AG10803 (cell line): ENCODE measurements at places on chromosomes 2 and 18.

DNA sequence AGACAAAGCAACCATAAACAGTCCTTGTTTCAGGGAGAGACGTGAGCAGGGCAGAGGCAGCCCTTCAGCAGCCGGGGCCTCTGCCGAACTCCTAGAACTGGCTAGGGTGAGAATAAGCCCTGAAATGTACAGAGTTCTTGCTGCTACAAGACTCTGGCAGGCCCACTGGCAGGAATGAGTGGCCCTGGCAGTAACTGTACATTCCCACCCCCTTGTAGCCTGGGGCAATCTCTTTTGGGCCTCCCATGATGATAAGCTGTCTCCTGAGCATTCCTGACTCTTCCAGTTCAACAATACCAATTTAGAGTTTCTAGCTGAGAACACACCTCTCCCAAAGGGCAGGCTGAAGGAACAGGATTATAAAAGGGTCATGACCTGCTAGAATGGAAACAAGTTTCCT, 54.3 kb downstream of the HAUS1 start:
- DNase-seq, result peak; percentile 41

GRCh38 chr2:97979904-97980303, 15.8 kb downstream of the TMEM131 start:
- no peak for DNase-seq

GRCh38 chr18:34749721-34750120, 39.6 kb downstream of the DTNA start:
- no peak for DNase-seq

DNA sequence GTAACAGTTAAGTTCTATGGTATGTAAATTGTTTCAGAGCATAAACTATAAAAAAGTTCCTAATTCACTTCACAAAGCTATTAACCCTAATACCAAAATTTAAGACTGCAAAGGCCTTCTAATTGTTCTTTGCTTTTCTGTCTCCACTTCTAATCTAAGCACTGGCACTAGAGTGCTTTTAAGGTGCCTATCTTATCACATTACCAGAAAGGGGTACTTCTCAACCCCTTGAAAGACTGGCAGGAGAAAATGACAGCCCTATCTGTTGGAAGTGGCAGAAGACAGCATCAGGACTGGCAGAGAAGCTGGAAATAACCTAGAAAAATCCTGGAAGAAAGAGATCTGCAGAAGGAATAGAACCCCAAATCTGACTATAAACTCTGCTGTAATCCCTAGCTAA, 10.3 kb downstream of the CNRIP1 start:
- DNase-seq, result no peak

DNA sequence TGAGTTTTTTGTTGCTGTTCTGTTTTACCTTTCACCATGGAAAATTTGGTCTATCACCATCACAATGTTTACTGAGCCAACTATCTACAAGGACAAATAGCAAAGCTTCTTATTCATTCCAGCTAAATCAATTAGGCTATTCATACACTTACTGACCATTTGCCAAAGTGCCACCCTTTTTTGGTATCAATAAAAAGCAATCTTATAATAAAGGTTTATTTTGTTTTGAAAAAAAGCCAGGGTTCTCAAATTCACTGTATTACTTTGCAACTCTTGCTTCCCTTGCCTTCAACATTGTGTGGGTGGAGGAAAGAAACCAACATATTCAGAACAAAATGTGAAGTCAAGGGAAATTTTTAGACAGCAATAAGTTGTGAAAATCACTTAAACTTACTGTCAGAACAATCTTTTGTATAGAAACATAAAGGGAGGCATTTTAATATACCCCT, 15.3 kb downstream of the PELI1 start:
- no peak for DNase-seq

DNA sequence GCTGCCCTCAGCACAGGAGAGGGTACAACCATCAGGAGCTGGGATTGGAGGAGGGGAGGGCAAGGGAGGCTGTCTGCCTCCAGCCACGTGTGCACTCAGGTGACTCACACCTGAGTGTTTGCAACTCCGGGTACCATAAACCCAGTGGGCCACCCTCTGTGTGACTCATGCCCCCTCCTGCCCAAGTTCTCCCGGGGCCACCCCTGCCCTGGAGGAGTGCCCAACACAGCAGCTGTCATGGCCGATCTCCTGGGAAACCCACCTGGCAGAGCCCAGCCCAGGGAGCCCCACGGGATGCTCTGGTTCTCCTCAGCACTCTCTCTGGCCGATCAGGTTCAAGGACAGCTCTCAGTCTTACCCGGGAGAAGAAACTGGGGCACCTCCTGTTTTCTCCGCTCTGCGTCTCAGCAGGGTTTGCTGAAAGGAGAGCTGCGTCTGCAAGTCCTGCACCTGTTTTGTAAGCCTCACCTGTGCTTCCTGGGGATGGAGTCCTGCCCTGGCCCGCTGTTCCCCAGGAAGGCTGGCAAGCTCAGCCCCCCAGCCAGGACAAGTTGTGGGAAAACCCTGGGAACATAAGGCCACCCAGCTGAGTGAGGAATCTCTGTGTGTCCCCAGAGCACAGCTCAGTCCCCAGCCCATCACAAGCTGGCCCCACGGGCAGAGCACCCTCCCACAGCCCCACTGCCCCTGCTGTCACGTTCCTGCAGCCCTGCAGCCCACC, 44.0 kb upstream of the UBE2F start:
- no peak for DNase-seq

DNA sequence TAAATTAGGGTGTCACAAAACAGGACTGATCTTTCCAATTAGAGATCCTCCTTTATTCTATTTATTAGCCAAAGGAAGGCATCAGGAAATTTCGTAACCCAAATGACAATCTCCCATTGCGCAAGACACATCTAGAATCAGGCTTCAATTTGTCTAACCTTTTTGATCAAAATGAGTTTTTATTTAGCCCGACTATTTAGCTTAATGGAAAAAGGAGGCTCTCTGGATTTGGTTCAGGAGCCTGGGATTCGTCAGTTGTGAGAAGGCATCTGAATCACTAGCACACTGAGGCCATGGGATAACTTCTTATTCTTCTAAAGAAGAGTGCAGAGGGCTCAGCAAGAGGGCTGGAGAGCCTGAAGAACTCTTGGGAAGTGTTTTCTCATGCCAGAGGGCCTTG, 332.1 kb upstream of the ETAA1 start:
- DNase-seq, result no peak

DNA sequence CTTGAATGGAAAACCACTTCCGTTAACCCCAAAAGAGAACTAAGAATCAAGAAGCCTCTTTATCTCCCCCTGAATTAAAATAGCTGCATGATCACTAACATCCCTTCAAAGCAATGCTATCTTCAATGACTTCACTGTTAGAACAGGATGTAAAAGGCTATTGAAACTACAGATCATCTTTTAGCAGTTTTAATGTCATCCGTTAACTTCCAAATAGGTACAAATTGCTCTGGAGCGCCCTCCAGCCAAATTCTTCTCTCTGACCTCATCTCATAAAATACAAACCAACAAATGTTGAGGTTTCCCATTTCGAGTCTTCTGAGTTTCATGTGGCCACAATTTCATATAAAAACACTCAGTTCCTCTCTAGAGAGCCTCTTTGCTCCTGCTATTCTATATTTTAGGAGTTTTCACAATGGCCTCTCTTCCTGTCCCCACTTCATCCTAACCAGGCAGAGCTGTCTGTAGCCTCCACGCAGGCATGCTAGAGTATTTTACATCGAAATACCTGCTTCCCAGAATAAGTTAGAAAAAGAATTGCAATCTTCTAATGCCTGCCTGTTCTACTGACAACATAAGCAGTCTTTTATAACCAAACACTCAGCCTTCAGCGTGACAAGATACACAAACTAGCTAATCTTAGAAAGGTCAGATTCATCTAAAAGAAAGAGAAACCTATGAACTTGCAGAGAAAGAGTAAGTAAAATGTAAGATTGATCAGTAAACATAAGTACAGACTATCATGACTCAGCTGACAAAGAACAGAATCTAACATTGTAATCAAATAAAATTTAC, 37.9 kb downstream of the B4GALT6 start:
- DNase-seq, result no peak

- no peak for DNase-seq
Observed at GRCh38 chr2:34423301-34423700, 824.2 kb upstream of the FAM98A start.

DNA sequence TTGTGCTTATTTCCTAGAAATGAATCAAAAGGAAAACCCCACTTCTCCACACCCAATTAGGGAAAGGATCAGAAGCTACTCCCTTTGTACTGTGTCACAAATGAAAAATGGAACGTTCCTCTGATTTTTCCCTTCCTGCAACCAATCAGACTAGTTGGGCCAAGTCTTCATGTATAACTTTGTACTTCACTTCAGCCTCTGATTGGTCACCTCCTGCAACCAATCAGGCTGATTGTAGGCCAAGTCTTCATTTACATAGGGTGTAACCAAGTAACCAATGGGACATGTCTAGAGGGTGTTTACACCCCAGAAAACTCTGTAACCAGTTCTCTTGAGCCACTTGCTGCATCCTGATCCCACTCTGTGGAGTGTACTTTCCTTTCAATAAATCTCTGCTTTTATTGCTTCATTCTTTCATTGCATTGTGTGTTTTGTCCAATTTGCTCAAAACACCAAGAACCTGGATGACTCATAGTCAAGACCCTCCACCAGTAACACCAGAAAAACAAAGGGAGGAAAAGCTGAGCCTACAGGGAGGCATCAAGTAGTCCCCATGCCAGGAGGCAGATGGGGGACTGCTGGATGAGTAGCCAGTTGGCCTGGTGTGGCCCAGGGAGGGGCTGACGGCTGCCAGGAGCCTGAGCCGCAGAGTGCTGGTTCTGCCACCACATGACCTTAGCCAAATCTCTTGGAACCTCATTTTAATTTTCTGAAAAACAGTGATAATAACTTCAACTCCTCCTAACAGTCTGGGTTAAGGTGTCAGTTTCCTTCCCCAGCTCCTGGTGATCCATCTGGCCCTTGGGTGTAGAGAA, 46.1 kb downstream of the SOWAHC start:
- no peak for DNase-seq

GRCh38 chr2:35510636-35511035, 844.9 kb upstream of the CRIM1 start:
- no peak for DNase-seq

DNA sequence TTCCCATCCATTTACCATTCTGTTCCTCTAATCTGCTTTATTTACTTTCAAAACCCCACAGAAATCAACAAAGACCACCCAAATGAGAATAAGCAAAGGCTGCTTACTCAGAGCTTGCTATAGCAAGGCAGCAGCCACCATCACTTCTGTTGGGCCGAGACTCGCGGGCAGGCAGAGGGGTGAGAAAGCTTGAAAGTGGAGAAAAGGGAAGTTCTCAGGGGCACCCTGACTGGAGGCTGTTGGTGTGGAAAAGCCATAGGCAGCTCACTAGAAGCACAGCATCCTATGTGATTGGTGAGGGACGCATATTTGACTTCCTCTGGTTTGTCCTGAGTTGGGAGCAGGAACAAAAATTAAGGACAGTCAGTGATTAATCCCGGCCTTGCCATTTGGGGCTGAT, 269.7 kb upstream of the THSD7B start:
- DNase-seq, result no peak

DNA sequence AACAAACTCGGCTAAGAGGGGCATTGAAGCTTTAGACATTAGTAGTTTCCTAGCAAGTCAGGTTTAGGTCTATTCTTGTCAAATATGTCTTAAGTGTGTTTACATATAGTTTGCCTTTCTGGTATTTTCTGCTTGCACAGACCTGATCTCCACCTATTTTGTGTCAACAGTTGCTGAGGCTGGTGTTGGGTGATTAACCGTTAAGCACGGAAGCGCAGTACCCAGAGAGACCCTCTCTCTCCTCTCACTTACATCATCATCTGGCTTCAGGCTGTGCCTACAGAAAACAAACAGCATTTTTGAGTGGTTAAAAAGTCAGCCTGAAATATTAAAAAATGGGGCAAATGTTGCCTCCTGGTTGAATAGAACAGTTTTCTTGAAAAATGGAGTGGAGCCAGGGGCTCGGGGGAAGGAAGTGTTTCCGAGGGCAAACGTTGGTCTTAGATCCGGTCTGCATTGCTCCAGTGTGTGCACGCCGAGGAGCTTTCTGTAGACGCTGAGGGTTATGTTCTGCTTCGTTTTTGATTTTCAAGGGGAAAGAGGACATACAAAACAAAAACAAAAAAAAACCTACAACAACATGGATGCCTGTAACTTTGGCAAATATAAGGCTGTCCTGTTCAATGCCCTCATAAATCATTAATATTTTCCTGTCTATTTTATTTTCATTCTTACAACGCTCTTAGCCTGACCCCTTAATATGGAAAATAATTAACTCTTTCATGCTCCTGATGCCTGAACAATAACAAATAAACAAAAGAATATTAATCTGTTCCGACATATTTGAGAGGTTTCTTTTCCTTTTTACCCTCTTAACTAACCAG, 120.8 kb downstream of the MEIS1 start:
- peak; percentile 46 for DNase-seq

DNA sequence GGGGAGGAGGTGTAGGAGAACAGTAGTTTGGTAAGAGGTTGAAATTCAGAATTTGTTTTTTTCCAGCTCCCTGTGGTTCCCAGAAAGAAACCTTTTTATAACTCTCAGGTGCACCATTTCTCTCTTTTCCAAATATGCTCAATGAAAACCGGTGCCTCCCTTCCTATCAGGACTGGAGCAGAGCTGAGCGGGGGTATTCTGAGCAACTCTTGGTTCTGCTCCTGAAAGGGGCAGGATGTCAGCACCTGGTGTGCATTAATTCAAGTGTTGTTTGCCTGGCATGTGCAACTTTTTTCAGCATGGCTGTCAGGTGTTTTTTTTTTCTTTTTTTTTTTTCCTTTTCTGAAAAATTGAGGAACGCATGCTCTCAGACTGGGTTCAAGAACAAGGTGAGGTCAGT, 74.1 kb downstream of the MAPK4 start:
- no peak for DNase-seq

GRCh38 chr18:67531929-67532328, 15.4 kb upstream of the DSEL start:
- DNase-seq, result no peak
